ENCODE measurements at places on chromosomes 4 and X.

DNA sequence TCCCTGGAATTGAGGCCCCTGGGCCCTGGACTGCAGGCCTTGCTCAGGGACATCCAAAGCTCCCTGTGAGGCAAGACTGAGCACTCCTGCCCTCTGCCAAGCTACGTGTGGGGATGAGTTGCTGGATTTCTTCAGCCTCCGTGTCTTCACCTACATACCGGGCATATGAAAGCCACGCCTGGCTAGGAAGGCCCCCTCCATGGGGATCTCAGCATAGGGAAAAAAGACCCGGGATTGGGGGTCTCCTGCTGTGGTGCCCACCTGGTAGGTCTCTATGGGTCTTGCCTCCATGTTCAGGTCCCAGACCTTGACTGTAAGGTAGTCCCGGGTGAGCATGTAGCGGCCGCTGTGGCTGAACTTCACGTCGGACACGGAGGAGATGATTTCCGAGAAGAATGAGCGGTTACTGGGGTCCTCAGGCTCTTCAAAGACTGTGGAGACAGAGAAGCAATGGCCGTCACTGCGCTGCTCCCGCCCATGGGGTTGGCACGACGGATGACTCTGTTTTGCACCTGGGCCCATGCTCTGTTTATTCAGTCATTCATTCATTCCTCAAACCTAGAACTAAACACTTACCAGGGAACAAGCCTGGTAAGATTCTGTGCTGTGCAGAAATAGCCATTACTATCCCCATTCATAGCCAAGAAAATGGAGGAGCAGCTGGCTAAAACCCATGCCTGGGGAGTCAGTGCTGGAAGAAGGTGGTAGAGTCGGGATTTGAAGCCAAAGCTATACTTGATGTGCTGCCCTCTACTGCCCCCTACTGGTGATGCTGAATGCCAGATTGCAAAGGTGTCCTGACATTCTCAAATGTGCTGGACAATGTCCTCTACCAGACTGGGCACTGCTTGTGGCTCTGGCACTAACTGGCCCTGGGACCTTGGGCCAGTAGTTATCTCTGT is 63.9 kb downstream of the WFS1 start:
- DNase-seq = no peak

GRCh38 chr4:11611868-11612267 is 183.2 kb upstream of the HS3ST1 start:
- no peak for DNase-seq

DNA sequence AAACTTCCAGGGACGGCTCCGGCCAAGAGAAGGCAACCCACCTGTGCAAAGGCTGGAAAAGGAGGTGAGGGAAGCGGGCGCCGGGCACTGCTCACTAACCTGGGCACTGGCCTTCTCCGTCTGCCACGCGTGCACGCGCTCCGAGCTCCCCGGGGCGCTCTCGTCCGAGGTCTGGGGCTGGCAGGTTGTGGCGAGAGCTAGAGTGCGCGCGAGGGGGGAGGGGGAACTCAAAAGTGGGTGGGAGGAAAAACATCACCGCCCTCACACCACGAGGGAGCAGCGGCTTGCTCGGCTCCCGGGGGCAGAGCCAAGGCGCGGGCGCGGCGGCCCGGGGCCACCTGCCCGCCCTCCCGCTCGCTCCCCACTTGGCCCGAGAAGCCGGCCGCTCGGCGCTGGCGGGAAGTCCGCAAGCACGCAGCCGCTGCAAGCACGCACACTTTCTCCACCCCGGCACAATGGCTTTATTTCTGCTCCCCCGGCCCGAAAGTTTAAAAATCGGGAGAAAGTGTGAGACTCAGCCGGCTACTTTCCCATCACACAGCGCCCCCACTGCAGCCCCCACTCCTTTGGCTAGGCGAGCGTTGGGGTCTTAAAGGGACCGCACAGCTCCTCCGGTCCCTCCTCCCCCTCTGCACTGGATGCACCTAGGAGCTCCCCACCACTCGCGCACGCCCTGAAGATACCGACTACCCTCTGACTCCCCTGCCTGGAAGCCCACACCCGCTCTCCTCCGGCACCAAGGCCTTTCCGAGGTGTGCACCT is at the start of gene CHRDL1:
Gene CHRDL1 (minus strand): TSS at position 173 of the 762 bp plus-strand sequence. CDS start 3,636 bp downstream, outside the sequence.
- DNase-seq = no peak

GRCh38 chr4:80253510-80253909 is 13.0 kb upstream of the FGF5 start:
- DNase-seq = no peak

GRCh38 chr4:86586160-86586572 is 7.9 kb upstream of the PTPN13 start:
- DNase-seq = no peak

GRCh38 chr4:7726665-7727413 is 212.8 kb downstream of the AFAP1 start:
- DNase-seq = no peak

GRCh38 chr4:125181804-125182203 is 133.0 kb upstream of the FAT4 start:
- no peak for DNase-seq

All from activated naive CD4-positive, alpha-beta T cell treated with Interleukin-2 at 50 U/mL for 16 hours (primary cell).